ENCODE measurements at places on chromosomes 1 and 21.
A peak's percentile ranks its signal among the peaks of the same experiment; 100 is the strongest.

DNA sequence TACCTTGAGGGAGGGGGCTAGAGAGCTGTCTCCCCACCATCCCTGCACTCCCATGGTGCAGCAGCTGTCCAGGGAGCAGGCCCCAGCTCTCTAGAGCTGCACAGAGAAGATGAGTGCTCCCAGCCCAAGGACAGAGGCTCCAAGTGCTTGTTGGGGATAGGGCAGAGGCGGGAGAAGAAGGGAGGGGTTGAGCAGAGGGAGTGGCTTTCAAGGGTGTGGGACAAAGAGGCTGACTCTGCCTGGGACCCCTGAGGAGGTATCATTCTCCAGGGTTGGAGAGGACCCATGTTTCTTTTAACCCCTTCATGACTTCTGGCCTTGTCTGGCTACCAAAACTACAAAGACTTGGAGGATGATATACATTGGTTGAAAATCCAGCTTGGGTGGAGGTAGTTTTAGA is 14.6 kb downstream of the FOXD2 start:
- no peak for DNase-seq

GRCh38 chr1:52601991-52602855 is at the start of gene GPX7:
GPX7 (plus strand) TSS chr1:52602371; CDS start chr1:52602410, 39 bp downstream.
- DNase-seq = peak; percentile 49

DNA sequence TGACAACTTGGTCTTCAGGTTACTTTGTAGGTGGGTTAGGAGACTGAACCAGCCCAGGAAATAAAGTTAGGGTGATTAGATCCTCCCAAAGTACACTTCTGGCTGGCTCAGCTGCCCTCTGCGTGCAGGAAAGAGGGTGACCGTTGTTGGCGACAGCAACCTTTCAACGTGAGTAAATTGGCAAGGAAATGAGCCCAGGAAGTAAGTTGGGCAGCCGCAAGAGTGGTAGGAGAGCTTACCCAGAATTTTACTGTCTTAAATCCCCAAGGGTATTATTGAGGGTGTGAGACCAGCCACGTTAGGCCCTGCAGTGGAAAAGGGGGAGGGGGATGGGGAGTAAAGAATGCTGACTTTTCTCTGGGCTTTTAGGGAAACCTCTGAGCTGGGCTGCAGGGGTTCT is 1.6 kb downstream of the TENT5C start:
- DNase-seq = peak; percentile 55

- no peak for DNase-seq
These were observed 9.7 kb downstream of the TMPRSS3 start for GRCh38 chr21:42386034-42386591.

DNA sequence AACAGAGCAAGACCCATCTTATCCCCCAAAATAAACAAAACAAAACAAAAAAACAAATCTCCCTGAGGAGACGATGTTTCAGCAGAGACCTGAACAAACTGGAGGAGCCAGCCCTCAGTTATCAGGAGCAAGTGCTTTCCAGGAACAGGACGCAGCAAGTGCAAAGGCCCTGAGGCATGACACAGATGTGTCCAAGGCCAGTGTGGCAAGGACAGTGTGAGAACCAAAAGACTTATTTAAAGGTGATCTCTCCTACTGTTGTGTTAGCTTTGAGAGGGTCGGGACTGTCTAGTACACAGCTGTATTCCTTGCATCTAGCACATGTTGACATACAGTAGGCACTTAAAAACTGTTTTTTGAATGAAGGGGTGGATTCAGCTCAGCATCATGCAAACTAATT is 48.0 kb downstream of the FOXD2 start:
- no peak for DNase-seq

DNA sequence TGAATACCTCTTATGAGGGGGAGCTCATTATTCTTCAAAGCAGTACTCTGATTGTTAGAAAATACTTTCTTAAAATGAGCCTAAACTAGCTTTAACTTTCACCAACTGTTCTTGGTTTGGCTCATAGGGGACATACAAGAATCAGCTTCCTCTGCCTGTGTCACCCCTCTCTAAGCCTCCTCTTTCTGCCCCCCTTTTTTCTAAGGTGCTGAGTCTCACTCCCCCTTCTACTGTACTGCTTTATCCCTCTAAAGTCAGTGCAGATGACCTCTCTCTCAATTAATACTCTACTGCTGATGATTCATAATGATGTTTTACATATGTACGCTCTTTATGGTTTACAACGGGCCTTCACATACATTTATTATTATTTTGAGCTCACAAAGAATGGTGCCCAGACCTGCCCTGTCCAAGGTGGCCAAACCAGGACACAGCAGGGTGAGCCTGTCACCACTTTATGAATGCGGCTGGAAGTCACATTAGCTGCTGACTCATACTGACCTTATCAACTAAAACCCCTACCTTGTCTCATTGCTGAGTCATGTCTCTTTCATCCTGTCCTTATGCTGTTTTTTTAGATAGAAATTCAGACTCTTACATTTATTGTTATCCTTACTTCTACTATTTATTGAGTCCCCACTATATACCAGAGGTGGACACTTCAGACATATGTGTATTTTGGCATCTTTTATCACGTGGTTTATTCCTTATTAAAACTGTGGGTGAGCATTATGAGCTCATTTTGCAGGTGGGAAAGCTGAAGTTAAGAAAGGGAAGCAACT is 126.9 kb downstream of the RNF220 start:
- DNase-seq = no peak

GRCh38 chr1:25524568-25525360 is 18.6 kb upstream of the LDLRAP1 start:
- DNase-seq = no peak

- DNase-seq = no peak
These were observed 134.3 kb upstream of the ATP1B1 start for GRCh38 chr1:168972225-168972624.

- peak; percentile 76 for DNase-seq
These were observed 78.6 kb downstream of the MAN1C1 start for GRCh38 chr1:25695090-25695770.

DNA sequence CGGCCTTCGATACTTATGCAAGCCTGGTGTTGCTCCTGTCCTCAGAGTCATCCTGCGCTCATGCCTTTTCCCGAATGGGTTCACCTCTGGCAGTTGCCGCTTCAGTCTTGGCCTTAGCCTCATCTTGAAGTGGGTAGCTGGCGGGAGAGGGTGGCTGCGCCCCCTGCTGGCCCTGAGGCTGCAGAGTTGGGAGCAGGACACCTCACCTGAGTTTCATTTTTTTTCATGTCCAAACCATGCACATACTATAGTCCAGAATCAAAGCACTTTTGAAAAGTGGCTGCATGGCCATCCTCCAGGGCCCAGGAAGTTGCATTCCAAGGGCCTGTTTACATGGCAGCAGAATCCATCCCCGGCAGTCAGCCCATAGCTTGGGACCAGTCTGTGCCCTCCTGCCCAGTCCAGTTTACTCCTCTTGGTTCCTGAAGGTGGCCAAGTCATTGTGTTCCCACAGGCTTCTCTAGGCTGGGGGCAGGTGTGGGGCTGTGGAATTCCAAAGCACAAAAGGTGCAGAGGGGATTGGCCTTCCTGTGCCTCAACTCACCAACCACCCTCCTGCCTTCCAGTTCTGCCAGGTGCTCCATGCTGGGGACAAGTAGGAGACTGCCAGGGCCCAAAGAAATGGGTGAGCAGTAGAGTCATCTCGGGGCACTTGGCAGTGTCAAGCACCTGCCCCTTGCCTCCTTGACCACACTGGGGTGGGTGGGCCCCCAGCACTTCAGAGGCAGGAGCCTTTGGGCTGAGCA is 44.0 kb downstream of the YARS1 start:
- peak; percentile 86 for DNase-seq

- DNase-seq = no peak
These were observed 8.9 kb upstream of the C4BPB start for GRCh38 chr1:207079706-207080241.

DNA sequence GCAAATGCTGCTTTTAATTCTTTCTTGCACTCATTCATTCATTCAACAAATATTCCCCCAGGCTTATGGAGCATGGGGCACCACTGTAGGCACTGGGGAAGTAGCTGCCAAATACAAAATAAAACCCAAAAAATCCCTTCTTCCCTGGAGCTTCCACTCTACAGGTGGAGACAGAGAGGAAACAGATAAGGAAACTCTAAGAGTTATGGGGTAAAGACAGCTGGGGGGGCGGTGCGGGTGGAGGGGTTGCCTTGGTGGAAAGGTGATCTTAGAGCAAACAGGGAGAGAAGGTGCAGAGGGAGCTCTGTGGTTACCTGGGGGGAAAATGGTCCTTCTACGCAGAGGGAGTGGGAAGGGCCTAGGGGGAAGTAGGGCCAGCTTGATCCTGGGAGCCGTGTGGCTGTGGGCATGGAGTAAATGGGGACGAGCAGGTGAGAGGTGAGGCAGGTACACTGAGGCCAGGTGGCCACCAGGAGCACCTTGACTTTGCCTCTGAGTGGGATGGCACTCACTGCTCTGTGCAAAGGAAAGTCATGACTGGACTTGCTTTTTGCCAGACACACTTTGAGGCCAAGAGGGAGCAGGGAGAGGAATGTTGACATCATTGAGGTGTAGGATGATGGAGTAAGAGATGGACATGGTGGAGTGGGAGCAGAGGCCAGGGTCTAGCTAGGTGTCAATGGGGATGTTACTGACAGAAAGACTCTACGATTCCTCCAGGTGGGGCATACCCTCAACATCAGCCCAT is 152.0 kb downstream of the ETS2 start:
- no peak for DNase-seq

- DNase-seq = no peak
These were observed 319.0 kb downstream of the MATN1 start for GRCh38 chr1:30404341-30404740.

DNA sequence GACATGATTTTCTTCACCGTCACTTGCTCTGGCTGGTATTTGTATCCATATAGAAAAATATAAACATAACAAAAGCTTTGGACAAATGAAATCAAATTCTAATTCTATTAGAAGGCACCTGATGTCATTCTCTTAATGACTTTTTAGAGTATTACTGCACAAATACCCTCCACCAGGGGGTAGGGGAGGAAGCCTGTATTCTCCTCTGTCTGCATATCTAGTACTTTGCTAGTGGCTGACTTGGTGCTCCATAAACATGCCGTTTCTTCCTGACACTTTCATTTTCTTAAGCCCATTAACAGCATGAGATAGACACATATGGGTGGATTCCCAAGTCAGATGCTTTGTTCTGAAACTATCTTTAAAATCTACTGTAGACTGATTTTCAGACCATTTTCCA is 20.6 kb upstream of the KCNJ15 start:
- no peak for DNase-seq

- no peak for DNase-seq
These were observed 122.9 kb upstream of the IRF2BP2 start for GRCh38 chr1:234732671-234733390.

DNA sequence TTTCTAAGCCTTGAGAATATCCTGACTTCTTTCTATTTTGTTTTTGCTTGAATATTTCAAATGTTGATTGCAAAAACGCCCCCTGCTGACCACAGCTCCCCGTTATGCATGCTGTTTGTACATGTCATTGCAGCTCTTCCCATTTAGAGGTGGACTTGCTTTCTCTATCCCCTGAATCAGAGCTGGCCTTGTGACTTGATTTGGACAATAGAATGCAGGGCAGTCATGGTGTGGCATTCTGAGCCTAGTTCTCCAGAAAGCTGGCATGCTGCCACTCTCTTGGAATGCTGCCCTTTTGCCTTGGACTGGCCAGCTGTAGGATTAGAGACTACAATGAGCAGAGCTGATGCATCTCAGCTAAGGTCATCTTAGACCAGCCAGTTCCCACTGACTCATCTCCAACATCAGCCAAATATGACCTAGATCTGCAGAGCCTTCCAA is 1561.5 kb downstream of the MRPL39 start:
- peak; percentile 15 for DNase-seq

GRCh38 chr1:26375081-26375480 is 2.5 kb upstream of the ZNF683 start:
- no peak for DNase-seq

GRCh38 chr1:51417496-51418383 is 87.4 kb upstream of the TTC39A start:
- DNase-seq = no peak

GRCh38 chr1:6653436-6654290 is 29.0 kb downstream of the THAP3 start:
- DNase-seq = no peak

GRCh38 chr1:21451212-21451611 is 11.3 kb downstream of the NBPF3 start:
- no peak for DNase-seq

DNA sequence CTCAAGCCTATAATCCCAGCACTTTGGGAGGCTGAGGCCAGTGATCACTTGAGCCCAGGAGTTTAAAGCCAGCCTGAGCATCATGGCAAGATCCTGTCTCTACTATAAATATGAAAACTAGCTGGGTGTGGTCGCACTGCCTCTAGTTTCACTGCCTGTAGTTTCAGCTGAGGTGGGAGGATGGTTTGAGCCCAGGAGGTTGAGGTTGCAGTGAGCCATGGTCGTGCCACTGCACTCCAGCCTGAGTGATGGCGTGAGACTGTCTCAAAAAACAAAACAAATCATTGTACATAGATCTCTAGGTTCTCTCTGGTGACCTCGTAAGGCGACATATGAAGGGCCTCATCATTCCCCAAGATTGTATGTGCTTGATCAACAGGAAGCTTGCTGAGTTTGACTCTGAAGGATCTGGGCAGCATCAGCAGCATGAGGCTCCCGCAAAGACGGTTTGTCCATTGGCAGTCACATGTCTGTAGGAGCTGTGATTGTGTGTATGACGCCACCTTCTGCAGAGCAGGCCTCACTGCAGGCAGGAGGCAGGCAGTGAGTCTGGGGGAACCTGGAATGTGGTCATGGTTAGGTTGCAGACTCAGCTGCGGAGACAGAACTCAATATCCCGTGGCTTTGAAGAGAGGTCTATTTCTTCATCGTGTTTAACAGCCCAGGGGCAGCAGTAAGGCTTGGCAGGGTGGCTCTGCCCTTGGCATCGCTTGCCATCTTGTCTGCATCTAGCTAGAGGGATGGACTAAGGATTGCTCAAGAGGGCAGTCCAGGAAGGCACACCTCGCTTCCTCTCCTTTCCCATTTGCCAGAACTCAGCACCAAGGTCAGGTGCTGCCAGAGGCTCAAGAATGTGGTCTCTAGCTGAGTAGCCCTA is 14.0 kb downstream of the ATP5PO start:
- DNase-seq = peak; percentile 80

- no peak for DNase-seq
These were observed 771 bp downstream of the RABGAP1L start for GRCh38 chr1:174160109-174160473.

DNA sequence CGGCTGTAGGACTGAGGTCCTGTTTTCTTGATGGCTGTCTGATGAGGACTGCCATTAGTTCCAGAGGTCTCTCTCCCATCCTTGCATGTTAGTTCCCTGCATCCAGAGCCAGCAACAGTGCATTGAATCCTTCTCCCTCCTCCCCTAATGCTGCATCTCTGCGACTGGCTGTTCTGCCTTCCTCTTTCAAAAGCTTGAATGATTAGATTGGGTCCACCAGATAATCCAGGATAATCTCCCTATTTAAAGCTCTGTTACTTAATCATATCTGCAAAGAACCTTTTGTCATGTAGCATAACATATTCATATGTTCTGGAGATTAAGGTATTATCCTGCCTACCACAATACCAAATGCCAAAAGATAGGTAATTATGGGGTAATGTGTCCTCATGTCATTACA is 377.5 kb downstream of the GPATCH2 start:
- DNase-seq = no peak

DNA sequence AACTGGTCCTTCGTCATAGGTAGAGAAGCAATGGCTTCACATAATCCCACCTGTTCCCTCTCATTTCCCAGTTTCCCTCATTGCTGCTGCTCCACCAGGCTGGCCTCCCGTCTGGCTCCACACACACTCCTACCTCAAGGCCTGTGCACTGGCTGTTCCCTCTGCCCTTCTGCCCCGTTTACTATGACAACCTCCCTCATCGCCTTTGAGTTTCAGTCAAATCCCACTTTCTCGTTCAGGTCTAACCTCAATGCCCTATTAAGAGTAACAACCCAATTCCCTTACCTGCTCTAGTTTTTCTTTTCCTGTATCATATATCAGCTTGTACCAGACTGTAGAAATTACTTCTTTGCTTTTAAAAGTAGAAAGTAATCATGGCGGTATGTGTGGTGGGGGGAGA is 589.7 kb downstream of the SMYD3 start:
- DNase-seq = no peak
